NCI-H345 (cell line): ENCODE measurements at places on chromosomes 16 and 17.

DNA sequence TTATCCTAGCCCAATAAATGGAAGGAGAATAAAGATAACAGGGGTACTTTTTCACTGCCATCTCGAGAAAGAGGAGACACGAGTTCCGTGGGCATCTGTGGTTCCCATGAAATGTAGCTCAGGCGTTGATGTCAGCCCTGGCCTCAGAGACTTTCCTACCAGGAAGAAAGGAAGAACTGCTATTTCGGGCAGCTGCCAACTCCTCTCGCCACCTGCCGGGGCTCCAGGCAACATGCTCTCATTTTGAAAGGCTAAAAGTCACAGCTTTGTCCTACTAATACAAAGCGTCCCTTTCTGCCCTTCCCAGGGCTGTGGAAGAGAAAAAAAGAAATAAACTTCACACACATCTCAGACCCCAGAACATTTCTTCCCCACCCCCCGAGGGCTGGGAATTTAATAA lies 65.8 kb downstream of the DHRS7C start:
- no peak for DNase-seq

DNA sequence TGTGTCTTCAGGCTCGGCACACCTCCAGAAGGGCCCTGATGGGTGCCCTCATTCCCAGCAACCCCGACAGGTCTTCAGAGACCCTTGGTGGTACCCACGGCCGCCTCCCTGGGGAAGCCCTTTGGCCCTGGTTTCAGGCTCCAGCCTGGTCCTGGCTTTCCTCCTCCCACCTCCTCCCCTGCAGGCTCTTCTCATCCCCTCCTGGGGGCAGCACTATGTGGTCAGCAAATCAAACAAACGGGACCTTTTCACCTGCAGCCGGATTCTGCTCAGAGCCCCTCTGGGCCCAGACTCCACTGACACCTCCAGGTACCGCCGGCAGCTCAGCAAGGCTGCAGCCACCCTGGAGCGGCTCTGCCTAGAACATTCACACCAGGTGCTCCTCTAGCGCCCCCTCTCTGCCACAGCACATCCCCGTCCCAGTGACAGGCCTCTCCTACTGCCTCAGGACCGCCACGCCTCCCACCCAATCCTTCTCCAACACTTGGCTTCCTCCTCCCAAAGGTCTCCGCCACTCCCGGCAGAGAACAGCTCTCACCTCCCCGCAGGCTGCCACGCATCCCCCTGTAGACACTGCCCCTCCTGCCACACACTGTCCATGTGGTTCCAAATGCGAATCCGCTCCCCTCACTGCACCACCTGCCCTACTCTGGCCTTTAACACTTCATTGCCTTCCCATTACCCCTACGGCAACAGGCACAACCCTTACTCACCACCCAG lies 12.0 kb downstream of the CORO7 start:
- DNase-seq, result peak; percentile 21

GRCh38 chr16:87812200-87812656 lies 46.4 kb upstream of the KLHDC4 start:
- DNase-seq, result peak; percentile 68

GRCh38 chr16:73092236-73092781 lies 44.4 kb upstream of the ZFHX3 start:
- DNase-seq, result no peak

DNA sequence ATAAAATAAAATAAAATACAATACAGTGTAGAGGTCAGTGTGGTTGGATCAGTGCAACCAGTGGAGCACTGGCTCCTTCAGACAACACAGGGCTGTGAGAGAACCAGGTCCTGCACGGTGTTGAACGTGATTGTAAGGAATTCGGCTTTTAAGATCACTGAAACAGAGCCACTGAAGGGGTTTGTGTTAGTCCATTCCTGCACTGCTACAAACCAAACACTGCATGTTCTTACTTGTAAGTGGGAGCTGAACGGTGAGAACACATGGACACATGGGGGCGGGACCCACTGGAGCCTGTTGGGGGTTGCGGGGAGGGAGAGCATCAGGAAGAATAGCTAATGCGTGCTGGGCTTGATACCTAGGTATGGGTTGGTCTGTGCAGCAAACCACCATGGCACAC lies 193.2 kb upstream of the AXIN2 start:
- DNase-seq, result no peak

GRCh38 chr17:70420861-70421445 lies 251.6 kb downstream of the KCNJ2 start:
- no peak for DNase-seq

GRCh38 chr17:2336852-2337543 lies at the start of gene SGSM2:
Gene SGSM2 (plus strand): TSS chr17:2337501. CDS start chr17:2337689, 188 bp downstream.
- DNase-seq, result peak; percentile 82

DNA sequence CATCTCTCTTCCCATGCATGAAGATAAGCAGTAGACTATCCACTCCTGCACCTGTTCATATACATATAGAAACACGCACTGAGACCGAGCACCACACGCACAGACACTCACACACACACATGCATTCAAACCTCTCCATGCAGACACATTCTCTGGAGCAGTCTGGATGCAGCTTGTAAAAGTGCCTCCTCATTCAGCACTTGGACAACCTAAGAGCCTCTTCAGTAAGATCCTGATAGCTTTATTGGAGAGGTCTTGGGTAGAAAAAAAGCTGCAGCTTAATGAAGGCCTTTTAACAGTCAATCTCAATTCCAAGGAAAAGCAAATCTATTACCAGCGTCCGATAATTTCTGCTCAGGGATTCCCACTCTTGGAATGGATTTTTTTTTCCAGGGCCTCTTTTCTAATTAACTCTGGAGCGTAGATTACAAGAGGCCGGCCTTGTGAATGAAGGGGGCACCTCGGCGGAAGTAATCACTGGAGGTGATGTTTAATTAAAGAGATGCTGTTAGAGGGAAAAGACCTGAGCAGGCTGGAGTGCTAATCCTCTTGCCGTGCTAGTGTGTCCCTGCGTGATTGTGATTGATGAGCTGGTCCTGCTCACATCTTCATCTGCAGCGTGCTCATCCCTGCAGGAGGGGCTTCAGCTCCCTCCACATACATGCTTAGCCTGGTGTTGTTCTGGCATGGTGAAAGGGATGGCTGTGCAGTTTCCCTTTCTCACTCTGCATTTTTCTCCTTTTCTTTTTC lies 155.1 kb downstream of the RBFOX1 start:
- no peak for DNase-seq

DNA sequence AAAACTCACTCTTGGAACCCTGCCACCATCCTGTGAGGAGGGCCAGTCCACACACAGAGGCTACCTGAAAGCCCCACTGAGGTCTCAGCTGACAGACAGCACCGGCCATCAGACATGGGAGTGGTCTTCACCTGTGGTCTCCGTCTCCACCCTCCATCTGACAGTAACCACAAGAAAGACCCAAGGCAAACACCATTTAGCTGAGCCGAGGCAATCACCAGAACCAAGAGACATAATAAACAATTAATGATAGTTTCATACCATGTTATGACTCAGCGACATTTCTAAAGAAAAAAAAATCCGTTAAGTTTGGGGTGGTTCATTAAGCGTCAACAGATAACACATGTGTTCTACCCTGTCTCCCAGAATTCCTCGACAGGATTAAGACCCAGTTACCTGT lies 6.1 kb upstream of the EVPLL start:
- no peak for DNase-seq

- DNase-seq, result no peak
Measured at GRCh38 chr17:56661906-56662305, 68.4 kb downstream of the NOG start.

DNA sequence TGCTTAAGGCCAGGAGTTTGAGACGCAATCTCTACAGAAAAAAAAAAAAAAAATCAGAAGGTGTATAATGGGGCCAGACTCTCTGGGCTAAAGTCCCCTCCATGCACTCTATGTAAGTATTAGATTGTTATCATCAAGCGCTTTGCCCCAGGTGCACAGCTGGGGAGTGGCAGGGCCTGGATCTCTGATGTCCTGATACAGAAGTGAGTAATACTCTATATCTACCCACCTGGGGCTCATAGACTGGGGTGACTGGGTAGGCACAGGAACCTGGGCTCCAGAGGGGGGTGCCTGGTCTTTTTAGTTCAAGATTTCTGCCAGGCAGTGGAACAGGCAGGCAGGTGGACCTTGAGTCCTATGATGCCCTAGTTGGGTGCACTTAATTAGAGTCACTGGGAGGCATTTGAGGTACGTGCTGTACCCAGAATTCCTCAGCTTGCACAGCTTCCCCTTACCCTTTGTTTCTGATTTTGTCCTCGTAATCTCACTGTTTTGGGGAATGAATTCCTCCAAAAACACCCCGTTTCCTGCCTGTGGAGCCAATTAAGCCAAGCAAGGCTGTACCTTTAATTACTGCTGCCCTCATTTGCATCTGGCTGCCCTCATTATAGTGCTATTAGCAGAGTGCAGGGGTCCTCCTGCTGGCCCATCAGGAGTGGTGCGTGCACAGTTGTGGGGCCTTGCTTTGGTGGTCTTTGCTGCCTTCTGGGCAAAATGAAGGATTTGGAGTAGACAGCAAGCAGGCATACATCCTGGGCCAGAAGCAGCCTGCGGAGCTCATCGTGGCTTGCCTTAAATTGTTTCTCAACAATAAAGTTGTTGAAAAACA lies 239.0 kb downstream of the SNX29 start:
- no peak for DNase-seq

DNA sequence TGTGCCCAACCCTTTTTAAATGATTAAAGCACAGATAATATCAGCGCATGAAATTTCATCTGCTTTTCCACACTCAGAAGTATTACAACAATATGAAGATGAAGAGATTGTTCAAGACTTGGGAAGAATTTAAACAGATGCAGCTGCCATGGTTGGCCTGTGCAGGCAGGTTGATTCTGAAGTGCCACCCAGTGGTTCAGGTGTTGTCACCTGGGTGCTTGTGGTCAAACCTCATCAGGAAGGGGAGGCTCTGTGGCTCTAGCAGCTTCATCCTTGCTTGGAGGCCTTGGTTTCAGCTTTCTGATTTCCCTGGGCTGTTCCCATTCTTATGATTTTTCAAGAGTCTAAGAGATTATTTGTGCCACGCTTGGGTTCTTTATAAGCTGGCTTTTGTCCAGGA lies 22.2 kb upstream of the CLEC18C start:
- DNase-seq, result no peak

DNA sequence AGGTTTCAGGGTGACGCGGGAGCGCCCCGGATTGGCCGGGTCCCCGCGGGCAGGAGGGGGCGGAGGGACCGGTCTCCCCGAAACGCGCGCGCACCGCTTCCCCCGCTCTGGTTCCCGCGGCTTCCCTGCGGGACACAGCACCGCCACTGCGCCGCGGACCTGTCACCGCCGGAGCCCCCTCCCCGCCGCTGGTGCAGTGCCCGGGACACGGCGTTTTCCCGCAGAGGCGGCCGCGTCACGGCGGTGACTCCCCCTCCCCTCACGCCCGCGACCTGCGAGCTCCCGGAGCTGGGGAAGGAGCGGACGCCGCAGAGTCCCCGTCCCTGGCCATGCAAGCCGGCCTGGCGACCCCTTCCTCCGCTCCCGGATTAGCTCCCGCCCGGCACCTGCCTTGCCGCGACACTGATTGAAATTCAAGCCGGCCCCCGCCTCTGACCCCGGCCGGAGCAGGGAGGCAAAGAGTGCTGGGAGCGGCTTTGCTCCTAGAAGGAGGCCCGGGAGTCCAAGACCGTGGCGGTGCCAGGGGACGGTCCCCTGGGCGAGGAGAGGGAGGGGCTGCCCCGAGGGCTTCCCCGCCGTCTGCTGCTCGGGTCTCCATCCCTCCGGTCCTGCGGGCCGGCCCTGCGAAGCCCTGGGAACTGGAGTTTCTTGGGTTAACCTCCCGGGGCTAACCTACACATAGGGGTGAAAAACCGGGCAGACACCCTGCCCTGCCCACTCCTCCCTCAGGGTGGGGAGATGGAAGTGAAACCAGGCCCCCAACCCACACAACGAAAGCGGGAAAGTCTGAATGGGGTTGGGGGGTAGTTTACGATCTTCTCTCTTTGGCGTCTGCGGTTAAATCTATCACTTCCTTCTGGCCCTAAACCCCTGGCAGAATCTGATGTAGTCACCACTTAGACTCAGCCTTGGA lies 1.0 kb downstream of the RHBDL3 start:
- DNase-seq, result no peak

- DNase-seq, result no peak
Measured at GRCh38 chr16:71711789-71712188, 12.7 kb downstream of the PHLPP2 start.

GRCh38 chr16:30004811-30005242 lies 6.0 kb downstream of the DOC2A start:
- DNase-seq, result peak; percentile 65

DNA sequence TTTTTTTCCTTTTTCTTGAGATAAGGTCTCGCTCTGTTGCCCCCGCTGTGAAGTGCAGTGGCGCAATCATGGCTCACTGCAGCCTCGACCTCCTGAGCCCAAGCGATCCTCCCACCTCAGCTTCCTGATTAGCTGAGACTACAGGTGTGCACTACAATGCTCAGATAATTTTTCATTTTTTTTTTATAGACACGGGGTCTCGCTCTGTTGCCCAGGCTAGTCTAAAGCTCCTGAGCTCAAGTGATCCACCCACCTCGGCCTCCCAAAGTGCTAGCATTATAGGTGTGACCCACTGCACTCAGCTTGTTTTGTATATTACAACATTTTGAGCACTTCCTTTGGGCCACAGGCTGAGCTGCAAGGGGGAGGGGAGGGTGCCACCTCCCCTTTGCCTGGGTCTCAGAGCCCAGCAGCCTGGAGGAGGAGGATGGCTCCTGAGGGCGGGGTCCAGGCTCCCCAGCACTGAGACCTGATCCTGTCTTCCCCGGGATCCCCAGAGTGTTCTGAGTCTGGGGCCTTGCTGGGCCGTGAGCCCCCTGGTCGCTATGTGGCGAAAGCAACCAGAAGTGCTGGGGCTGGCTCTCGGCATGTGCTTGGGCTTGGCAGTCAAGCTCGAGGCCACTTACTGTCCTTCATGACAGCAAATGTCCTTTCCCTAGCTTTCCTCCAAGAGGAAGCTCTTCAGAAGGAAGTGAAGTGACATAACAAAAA lies 8.1 kb downstream of the DEF8 start:
- no peak for DNase-seq

GRCh38 chr17:9842057-9842758 lies 16.5 kb downstream of the GLP2R start:
- no peak for DNase-seq

DNA sequence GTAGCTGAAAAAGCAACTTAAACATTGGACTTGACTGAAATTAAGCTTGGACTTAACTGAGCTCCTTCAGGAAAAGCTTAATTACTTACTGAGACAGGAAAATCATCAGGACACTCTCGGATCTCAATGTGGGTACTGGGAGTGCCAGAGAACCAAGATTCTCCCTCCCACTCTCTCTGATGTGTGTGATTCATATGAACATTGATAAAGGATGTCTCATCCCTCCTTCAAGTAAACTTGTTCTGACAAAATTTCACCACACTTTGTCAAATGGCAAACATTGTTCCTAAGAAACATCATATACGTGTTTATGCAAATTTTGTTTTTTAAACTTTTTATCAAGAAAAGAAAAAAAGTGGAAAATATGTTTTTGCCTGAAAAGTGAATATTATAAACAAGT lies 4.1 kb upstream of the SLFN5 start:
- DNase-seq, result no peak

- no peak for DNase-seq
Measured at GRCh38 chr16:65663774-65664173, 541.9 kb upstream of the CDH11 start.

DNA sequence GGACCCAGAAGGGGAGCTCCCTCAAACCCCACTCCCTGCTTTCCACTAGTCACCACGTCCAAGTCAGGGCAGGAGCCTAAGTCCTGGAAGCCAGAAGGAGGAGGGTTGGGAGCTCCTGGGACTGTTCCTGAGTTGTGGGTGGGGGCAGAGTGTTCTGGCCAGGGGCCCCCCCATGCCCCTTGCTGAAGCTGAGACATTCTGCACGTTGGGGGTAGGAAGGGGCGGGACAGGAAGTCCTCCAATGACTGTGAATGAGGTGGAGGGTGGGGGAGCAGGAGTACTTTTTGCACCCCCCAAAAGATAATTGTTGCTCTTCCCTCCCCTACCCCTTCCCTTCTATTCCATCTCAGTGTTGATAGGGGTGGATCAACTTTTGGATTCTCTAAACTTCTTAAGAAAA lies 21.4 kb upstream of the C17orf113 start:
- DNase-seq, result no peak
